ENCODE measurements at places on chromosomes 2 and 18.

- no peak for DNase-seq
These were observed 48.7 kb upstream of the NEDD4L start for GRCh38 chr18:57995331-57995730.

- DNase-seq = no peak
These were observed 80.8 kb downstream of the NAT8 start for GRCh38 chr2:73561422-73561821.

DNA sequence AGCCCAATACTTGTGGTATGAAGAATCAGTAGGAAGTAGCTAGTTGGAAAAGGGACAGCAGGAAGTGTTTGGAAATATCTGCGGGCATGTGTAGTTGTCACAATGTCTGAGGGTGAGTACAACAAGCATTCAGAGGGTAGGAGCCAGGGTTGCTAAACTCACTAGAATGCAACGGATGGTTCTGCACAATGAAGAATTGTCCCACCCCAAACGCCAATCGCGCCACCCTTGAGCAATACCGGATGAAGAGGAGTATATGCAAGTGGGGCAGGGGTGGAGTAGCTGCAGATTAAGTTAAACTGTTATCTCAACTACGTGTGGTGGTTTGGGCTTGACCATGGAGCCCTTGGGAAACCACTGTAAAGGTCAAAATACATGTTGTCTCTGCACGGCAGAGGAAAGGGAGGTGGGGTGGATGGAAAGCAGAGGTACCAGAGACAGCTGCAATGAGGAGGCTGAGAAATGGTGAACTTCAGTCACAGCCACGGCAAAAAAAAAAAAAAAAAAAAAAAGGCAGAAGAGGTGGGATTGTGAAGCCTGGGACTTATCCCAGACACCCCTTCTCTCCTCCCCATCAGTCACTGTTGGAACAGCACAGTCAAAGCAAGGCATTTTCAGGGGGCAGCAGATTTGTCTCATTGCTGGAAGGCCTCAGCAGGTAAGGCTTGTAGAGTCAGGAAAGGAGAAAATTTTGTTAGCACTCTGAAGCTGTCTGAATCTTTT lies 5.2 kb downstream of the CCL20 start:
- DNase-seq = no peak

DNA sequence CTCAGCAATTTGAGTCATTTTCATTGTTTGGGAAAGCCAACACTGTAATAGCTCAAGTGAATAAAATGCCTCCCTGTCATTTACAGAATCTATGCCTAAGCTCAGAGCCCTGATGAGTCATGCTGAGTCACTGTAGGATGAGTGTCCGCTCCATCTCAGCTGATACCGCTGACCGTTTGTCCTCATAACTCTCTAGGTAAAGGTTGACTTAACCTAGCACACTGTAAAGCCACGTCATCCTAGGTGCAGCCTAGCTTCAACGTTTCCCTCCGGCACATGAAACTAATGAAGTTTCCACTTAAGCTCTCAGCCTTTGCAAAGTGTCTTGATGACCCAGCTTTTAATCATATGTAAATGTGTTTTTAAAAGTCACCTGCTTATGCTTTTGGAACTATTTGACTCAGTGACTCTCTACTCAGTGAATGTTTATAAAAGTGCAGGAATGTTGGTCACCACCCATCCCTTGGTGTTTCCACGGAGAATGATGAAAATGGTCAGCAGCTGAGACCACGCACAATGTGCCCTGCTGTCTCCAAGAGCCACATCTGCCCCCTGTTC lies 154.0 kb downstream of the PMAIP1 start:
- DNase-seq = peak; percentile 97

DNA sequence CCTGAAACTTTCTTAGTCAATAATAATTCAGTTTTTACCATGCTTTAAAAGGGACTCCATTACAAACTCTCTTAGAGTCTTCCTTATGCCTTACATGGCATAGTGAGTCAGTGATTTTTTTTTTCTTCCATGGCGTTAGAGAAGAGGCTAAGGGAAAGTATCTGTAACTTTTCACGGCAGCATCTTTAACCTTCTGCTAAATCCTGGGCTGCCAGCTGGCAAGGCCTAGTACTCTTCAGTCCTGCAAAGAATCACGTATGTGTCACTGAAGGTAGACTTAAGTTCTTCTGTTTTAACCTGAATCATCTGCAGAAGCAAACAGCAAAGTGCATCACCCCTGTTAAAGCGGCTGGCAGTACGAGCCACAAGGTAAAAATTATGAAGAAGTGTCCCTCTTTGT lies 286.3 kb upstream of the FN1 start:
- DNase-seq = no peak

DNA sequence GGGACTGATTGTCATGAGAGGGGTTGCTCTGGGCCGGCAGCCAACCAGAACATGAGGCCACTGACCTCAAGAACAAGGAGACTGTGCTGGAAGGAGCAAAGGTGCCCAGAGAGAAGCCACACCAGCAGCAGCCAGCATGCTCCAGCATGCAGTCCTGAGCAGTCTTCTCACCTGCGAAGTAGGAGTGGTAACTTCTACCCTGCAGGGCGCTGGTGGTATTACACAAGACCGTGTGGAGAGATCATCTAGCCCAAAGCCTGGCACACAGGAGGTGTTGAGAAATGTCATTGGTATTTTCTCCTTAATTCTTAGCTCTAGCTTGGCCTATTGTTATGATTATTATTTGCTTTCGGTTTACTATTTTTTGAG lies 132.7 kb downstream of the TSN start:
- no peak for DNase-seq

- DNase-seq = peak; percentile 65
These were observed 4.6 kb upstream of the SDC1 start for GRCh38 chr2:20229322-20230113.

DNA sequence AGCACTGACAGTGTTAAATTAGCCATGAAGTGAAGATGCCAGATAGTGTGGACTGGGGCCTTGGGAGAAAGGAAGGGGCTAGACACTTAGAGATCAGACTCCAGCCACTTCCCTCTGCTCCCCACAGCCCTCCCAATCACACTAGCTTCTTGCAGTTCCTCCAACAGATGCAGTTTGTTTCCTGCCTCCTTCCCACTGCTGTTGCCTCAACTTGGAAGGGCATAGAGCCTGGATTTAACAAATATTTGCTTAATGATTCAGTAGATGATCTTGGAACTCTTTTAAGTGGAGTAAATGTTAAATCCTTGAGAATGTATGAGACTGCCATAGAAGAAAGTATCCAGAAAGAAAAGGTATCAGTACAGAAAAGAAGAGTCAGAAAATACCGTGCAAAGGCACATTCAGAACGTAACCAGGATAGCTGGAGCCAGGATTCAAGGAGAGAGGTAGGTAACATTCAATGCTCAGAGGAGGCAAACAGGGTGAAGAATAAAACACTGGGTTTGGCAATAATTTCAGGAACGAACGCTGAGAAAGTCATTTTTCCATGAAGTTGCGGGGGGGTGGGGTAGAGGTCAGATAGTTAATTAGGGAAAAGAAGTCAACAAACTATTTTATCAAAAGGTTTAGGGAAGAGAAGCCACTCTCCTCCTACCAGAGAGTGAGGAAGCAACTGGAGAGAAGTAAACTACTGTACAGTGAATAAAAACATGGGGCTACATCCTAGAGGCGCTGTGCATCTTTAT lies 1.3 kb upstream of the BZW1 start:
- DNase-seq = peak; percentile 88

DNA sequence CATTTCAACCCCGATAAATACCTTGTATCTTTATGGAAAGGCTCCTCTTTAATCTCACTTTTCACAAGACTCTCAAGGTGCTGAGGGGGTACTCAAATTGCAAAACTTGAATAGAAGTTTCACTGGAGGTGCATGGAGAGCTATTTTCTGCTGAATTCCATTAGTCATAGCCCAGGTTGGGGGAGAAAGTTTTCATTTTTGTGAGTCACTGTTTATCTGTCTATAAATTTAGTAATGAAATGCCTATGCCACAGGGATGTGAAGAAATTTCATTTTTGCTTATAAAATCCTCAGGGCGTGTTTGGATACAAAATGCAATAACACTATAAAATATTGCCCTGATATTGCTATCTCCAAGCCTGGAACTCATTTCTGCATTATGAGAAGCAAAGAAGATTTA lies 346.3 kb downstream of the LRATD1 start:
- no peak for DNase-seq

GRCh38 chr18:52489396-52490306 lies 149.7 kb downstream of the DCC start:
- DNase-seq = no peak

DNA sequence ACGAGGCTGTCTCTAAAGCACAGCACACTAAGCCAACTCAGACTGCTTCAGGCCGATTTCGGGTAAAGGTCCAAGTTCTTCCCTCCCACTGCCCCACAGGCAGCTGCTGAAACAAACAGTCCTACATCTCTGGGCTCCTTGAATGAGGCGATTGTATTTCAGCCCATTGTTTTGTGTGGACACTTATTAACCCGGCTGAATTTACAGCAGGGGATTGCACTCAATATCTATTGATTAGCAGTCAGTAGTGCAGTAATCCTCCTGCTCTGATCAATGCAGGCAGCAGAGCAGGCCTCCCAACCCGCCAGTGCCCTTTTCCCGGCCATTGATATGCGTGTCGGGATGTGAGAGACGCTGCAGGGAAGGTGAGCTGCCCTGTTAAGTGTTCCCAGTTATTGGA lies 330.1 kb downstream of the CMPK2 start:
- no peak for DNase-seq

DNA sequence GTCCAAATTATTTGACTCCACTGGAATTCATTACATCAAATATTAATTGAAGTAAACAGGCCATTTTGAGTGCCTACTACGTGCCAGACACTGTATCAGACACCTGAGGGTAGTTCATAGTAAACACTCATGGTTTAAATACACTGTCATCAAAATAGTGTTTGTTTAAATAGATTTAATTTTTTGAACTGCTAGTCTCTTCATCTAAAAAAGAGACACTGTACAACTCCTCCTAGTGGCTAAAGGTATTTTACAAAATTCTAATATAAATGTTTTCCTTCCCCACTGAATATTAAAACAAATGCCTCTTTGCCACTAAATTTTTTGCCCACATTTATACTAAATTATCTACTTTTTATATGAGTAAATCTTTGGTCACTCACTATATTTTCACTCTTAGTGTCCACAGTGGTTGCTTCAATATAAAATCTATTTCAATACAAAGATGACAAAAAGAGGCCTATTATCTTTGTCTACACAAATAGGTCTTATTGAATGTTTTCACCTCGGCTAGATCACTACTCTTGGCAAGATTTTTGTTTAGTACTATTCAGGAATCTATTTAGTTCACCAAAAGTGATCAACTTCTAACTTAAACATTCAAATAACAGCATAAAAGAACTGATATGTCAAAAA lies 122.1 kb downstream of the TMEM247 start:
- peak; percentile 14 for DNase-seq

DNA sequence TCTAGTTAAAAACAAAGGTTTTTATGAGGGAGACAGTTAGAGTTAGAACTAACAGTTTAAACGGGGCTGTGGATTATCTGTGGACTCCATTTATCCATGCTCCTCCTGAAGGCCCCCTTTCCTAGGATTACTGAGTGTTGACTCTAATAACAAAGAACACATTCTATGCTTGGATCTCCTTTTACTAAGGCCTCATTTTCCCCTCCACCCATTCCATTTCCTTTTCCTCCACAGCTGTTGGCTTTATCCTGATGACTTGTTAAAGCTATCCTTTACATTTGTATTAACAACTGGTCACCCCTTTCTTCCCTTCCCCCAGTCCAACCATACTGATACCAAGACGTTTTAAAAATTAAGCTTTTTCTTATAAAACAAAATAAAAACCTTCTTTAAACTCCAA lies 220.6 kb downstream of the SRBD1 start:
- no peak for DNase-seq

DNA sequence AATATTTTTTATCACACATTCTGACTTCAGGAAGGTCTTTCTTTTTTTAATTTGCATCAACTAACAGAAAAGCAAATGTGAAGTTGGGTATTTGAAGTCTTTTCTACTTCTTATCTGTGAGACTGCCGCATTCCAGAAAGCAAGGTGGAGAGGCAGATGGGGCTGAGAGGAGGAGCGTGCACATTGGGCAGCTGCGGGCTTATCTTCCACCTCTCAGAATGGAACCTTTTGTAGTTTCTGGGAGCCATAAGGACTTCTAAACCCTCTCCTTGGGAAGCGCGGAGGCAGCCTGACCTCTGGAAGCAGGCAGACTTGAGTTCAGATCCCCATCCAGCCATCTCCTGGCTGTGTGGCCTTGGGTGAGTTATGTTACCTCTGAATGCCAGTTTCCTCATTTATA lies 3.9 kb downstream of the MAPRE3 start:
- no peak for DNase-seq

GRCh38 chr18:50649821-50650220 lies 89.9 kb downstream of the MAPK4 start:
- no peak for DNase-seq

DNA sequence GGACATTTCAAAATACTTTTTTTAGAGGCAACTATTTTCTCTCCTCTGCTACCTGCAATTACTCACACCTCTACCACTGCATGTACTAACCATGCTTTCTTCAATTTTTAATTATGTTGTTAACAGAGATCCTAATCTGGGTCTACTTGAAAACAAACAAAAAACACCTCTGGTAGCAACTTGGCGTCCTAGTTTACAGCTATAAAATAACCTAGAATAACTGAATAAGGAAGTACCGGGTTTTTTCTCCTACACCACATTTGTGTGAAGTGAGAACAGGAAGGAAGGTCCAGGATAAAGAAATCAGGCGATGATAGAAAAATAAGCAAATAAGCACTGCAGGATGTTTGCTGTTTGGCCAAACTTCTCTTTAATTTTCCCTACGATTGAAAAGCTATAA lies 633.5 kb downstream of the LRP1B start:
- DNase-seq = no peak

DNA sequence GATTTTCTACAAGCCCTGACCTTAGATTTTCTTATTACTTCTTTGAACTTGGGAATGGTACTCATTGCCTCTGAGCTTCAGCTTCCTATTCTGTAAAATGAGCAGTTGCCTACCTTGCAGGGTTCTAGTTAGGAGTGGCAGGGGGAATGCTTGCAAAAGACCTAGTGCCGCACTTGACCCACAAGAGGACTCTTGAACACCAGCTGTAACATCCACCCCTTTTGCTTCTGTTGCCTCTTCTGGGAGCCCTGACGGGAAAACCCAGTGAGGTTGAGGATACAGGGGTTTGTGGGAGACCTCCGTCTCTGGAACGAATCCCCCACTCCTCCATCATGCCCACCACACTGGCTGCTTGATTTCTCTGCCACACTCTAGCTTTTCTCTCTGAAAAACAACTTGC lies 27.1 kb upstream of the LBH start:
- DNase-seq = no peak

DNA sequence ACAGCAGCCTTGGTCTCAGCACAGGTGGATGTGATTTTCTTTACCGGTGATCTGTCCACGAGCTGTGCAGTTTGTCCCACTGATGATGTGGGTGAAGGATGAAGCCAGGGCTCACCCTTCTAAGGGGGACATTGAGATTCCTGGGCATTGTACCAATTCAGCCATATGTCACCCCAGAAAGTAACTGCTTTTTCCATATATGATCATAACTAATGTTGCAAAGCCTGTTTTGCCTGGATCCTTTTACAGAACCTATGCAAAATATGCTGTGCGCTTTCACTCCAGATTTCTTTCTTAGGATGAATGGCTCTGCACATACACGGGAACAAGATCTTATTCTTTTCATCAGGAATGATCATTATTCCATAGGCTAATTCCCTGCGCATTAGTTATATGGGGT lies 96.9 kb upstream of the POU3F3 start:
- DNase-seq = no peak
